ENCODE measurements at places on chromosomes 13 and 19.

DNA sequence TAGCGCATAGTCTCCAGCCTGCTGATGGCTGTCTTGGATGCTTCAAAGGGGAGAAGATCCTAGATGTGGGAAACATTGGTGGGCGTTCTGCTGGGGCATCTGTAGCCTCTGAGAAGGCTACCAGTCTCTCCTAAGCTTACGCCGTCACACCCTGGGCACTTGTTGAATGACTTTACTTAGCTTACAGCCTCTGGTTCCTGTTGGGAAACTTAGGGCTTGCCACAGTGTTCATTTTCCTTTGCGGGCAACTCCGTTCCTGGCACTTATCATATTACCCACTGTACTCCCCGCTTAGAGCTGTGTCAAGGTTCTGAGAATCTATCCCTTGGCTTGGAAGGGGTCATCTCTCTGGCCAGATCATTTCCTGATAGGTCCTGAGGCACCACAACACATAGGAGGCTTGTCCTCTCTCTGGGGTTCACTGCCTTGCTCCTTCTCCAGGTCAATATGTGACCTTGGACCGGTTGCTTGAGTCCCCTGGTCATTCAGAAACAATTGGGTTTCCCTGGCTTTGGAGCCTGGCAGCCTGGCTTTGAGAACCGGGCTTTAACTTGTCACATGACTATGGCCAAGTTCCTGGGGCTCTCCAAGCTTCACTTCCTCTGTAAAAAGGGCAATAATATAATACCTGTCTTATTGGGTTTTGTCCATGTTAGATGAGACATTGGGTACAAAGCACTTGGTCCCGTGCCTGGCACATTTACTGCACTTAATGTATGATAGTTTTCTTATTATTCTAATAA, 20.5 kb upstream of the ALOX5AP start:
- DNase-seq: peak; percentile 90

DNA sequence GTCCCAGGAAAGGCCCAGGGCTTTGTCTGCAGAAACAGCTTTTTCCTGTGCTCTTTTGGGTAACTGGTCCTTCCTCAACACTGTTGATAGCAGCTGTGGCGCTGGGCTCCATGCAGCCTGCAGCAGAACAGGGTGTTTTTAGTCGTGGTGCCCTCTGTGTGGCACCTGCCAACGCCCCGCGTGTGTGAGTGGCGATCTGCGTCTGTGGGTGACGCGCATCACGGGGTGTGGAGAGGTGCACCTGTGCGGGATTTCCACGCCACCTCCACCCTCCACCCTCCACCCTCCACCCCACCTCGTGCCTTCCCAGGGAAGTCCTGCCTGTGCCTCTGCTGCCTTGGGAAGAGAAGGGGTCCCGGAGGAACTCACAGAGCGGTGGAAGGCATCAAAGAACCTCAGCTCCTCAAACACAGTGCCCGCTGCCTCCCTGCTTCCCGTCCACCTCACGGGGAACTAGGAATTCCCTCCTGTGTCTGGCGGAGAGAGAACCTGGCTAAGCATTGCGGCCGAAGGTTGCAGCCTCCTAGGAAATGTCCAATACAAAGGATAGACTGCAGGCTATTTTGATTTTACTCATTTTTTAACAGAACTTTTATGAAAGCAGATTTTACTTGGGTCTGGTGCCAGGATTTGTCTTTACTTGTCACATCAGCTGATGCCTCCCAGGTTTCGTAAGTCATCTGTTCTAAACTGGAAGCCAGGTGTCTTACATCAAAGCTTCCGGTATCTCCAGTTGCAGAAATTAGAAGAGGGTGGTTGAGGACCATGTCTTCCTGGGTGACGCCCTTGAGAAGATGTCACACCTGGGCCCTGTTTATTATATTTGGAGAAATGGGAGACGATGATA, 84.0 kb downstream of the ATP11A start:
- DNase-seq: no peak

DNA sequence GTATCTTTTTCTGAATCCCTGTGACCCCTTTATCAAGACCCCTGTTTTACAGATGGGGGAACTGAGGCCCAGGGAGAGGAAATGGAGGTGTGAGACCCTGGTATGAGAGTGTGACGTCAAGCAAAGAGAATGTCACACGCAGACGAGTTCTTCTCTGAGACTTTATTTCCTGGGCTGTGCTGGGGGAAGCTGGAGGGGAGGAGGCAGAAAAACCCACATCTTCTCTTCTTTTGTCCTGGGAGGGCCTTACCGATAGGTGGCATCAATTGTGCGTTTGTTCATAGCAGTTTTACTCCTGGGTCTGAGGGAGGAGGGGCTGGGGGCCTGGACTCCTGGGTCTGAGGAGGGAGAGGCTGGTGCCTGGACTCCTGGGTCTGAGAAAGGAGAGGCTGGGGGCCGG, 4.9 kb upstream of the KLK15 start:
- no peak for DNase-seq

DNA sequence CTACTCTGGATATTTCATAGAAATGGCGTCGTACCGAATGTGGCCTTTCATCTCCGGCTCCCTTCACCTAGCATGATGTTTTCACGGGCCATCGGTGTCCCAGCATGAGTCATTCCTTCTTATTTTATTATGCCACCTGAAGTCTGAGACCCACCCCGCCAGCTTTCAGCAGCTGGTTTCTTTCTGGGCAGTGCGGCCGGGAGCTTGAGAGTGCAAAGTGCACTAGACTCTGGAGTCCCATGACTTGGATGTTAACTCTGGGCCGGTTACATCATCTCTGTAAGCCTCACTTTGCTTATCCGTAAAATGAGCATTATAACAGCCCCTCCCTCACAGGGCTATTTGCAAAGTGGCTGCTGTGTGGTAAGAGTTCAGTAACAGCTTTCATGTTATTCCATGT, 5.8 kb upstream of the KMT5C start:
- no peak for DNase-seq

- DNase-seq: peak; percentile 45
Observed at GRCh38 chr19:35248310-35249145, at the start of gene LSR. Gene LSR, plus strand, starts transcription at chr19:35249002. Its CDS starts 21 bp downstream, at chr19:35249023.

DNA sequence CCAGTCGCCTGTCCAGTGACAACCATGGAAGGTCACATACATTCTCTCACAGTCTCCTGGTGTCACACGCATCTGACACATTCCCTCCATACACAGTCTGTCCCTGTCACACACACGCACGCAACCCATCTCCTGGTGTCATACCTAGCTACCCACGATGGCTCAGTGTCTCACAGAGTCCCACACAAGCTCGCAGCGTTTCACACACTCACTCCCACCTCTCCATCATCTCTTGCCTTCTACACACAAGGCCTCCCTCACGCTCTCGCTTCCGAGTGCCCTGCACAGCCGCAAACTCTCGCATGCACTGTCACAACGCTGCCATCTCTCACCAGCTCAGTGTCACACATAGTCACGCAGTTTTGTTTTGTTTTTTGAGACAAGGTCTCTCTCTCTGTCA, 1.2 kb upstream of the GNG8 start:
- no peak for DNase-seq

DNA sequence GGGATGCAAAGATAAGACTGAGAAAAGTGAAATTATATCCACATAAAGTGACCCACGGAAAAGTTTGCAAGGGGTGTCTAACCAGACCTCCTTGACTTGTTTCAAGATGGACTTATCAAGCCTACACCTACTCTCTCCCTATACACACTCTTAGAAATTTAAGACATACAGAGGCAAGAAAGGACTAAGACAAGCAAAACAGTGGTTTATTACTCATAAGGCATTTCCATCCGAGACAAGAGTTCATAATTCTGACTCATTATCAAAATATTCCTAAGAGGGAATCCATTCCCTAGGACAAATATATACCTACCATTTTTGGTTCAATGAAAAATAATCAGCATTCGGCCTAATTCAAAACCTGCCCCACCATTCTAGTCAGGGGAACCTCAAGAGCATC, 232.6 kb upstream of the GPC6 start:
- DNase-seq: no peak

GRCh38 chr13:114236227-114236626, 1.5 kb downstream of the CDC16 start:
- no peak for DNase-seq

GRCh38 chr13:78100486-78100885, 181.9 kb upstream of the EDNRB start:
- peak; percentile 18 for DNase-seq

GRCh38 chr13:82962397-82962796, 919.9 kb downstream of the SLITRK1 start:
- DNase-seq: no peak

DNA sequence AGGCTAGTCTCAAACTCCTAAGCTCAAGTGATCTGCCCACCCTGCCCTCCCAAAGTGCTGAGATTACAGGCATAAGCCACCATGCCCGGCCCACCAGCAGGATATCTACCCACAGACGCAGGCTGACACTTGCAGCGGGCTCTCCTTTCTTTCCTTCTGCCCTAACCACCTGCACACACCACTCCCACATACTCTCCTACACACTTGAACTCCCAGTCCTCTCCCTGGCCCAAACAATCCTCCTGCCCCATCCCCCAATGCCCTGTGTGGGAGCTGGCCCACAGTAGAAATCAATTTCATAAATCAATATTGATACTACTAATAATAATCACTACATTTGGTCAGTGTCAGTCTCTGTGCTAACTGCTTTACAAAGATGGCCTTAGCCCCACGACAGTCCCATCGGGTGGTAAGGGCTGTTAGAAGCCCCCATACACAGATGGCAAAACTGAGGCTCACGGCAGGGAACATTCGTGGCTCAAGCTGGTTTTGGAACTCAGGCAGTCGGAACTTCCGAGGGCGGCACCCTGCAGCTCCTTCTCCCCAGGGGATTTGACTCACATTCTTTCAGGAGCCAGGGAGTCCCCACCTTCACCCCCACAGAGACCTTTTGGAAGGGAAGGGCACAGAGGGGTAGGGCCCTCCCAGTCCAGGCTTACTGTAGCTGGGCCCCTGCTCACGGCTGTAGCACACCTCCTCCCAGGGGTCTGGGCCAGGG, 3.4 kb upstream of the DPF1 start:
- no peak for DNase-seq

GRCh38 chr19:35959968-35960320, 23.8 kb downstream of the LRFN3 start:
- no peak for DNase-seq

DNA sequence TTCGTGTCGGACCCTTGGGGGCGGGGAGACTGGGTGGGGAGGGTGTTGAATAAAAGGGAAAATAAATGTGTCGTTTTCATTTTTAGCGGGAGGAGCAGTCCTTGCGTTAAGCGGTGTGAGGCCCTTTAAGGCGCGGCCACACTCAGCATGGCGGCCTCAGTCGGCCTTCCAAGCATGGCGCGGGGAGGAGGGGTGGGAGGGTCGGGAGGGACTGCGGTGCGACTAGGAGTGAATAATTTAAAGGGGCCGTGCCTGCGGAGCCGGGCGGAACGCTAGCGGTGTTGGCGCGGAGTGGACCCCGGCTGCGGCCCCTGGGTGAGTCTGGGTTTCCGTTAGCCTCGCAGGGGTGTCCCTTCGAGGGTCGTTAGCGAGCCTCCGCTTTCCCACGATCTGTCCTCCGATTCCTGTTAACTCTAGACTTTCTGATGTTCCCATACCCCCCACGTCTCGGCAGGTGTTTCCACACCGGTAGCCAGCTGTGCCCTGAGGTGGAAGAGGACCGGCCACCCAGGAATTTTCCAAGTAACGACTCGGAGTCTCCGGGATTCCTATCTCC, 1.5 kb upstream of the PNPLA6 start:
- DNase-seq: peak; percentile 89

DNA sequence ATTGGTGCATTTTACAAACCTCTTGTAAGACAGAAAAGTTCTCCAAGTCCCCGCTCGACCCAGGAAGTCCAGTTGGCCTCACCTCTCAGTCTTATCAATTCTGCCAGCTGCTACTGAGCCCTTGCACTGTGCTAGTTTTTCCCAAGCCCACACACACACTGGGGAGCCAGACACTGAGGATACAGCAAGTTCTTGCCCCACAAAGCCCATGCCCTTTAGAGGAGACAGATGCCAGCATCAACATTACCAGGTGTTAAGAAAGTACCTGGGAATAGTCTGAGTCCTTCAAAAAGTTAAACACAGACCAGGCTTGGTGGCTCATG, 175.0 kb downstream of the PTPRS start:
- DNase-seq: no peak

GRCh38 chr19:42324655-42325307, 654 bp upstream of the MEGF8 start:
- no peak for DNase-seq

DNA sequence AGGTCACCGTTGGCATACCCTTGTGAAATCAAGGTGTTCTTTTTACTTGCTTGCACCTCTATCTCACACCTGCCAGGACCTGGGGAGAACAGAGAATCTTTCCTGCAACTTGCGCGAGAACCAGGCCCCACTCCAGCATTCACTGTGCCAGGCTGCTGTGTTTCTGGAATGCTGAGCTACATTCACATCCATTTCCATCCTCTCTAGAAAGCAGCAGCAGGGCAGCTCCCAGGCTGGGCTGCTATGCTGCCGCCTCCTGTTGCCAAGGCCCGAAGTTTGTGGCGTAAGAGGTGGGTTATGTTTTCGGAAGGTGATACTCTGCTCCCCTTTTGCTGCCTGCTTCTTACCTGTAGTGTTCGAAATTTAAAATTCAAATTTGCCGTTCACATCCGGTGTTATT, 464.1 kb downstream of the KLF5 start:
- DNase-seq: no peak

DNA sequence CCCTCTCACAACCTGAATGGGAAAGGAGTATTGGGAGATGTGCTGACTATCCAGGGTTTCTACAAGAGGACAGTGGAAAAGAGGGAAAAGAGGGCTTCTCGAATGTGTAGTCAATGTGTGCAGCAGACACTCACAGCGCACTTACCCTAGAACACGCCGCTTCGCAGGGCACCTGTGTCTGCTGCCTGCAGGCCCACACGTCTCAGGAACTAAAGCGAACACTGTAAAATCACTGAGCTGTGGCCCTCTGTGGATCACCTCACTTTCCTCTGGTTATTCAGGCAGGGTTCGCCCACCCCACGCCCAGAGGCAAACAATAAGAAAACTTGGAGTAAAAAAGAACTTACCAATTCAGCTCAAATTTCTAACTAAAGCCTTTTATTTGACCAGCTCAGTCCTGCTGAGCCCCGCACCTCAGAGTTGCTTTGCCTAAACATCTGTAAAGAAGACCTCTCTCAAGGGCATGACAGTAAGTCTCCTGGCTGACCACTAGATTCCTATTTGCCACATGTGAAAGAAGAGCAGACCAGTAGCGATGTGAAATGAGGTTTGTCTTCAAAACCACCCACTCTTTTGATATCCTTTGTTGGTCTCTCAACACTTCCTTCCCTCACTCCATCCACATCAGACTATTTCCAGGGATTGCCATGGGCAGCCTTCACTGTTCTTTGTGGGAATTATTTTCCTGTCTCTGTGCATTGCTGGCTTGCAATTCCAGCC, 19.3 kb upstream of the DOCK9 start:
- DNase-seq: no peak

DNA sequence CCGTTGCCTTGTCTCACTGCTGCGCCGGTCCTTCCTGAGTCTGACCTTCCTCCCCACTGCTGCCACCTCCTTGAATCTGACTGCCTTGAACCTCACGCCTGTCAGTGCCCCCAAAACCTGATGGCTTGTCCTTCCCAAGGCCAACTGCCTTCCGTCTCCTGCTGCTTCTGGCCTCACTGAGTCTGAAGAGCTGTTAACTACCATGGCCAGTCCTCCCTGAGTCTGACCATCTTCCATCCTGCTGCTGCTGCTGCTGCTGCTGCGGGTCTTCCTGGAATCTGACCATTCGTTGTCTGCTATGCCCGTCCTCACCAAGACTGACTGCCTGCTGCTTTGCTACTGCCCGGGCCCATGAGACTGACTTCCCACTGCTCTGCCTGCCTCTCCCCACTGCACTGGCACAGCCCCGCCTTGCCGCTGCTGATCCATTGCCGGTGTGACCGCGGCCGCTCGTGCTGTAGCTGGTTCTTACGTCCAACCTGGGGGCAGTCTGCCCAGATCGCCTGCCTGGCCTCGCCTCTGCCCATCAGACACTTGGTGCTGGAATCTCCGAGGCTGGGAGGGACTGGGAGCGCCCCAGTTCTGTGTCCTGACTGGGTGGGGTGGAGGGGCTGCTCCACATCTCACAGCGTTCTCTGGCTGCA, 2.9 kb upstream of the RCN3 start:
- DNase-seq: no peak

All from suppressor macrophage treated with lipopolysaccharide for 1 hour (primary cell).